ENCODE measurements at places on chromosomes 3 and 15.
A peak's percentile ranks its signal among the peaks of the same experiment; 100 is the strongest.

GRCh38 chr3:122305818-122306621 is 19.0 kb upstream of the CSTA start:
- DNase-seq = no peak

DNA sequence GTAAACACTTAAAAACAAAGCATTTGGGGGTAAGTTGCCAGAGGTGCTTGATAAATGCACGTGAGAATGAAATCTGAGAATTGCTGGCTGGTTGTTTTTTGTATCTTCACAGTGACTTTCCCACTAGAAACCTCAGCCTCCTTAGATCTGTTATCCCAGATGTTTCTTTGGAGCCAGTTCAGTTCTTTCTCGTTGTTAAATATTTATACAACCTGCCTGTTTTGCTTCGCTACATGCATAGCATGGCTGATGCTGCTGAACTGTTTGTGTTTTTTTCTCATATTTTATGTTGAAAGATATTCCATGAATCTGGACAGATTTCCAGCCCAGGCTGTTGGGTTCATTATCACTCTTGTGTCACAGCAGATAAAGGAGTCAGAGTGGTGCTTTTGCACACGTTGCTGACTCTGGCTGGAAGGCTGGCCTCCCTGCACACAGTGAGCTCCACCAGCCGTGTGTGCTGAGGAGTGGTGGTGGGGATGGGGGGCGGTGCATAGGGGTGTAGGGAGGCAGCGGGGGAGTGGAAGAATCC is 80.2 kb downstream of the ARNT2 start:
- no peak for DNase-seq

DNA sequence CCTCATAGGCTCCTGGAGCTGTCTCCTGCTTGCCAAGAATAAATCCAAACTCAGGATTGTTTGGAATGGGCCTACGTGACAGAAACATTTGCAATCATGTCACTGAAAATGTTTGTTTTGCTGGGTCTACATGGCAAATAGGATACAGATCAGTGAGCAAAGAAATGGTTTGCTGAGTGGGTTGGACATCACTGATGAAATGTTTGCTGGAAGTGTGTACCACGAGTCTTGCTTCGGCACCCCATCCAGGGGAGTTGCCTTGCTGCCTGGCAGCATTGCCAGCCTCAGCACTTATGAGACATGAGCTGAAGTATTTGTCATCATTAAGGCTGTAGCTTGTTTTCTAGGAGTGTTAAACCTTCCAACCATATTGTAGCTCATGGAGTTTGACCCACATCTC is 213.3 kb upstream of the CFAP20DC start:
- no peak for DNase-seq

DNA sequence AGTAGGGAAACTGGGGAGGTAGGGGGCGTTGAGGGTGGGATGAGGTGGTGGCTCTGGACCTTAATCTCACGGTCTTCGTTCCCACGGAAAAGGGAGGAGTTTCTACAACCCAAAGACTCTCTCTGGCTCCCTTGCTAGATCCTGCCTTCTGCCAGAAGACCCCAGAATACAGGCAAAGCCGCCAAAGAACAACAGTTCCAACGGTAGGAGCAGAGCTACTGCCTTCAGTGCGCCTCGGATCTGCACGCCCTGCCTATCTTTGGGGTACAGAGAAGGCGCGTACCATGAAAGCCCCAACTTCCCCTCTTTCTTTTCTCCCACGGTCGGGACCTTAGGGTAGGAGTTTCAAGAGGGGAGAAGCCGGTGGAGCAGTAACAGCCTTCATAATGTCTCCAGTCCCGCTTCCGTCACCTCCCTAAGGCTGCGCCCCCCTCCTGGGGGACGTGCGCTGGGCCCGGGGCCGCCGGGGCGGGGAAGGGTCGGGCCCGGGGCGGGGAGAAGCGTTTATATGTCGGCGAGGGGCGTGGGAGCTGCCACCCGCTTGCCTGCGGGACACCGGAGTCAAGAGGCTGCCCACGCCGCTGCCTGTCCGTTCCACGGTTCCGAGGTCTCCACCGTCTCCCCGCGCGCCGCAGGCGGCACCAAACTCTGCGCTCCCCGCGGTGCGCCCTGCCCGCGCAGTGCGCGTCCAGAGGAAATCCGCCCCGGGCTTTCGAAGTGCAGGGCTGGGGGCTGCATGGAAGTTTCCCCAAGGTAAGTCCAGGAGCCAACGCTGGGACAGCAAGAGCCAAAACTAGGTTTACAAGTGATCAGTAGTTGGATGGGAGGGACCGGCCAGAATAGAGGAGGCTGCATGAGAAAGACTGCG is at the start of gene COL6A6:
TSS of gene COL6A6 (plus strand) at position 533 of the 868 bp plus-strand sequence. CDS start 43,188 bp downstream, outside the sequence.
- DNase-seq = no peak

GRCh38 chr3:54772051-54772450 is 155.8 kb downstream of the LRTM1 start:
- DNase-seq = no peak

DNA sequence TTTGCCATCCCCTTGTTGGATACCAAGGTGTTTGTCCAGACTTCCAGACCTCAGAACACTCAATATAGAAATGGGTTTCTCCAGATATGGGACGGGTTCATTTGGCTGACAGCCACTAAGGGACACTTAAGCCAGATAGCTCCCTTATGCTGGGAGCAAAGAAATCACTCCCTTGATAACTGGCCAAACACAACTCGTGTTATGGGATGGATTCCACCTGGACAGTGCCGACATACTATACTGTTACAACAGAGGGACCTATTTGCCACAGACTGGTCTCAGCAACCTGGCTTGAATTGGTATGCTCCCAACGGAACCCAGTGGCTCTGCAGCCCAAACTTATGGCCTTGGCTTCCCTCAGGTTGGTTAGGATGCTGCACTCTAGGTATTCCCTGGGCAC is 114.0 kb upstream of the PLCL2 start:
- DNase-seq = no peak

- no peak for DNase-seq
Measured at GRCh38 chr3:191141728-191142127, 57.3 kb upstream of the OSTN start.

- DNase-seq = no peak
Measured at GRCh38 chr15:62528505-62528904, 363.4 kb upstream of the C2CD4B start.

GRCh38 chr15:43903864-43904290 is 77.1 kb downstream of the WDR76 start:
- peak; percentile 73 for DNase-seq

GRCh38 chr15:71391421-71392088 is 276.3 kb downstream of the THSD4 start:
- no peak for DNase-seq

DNA sequence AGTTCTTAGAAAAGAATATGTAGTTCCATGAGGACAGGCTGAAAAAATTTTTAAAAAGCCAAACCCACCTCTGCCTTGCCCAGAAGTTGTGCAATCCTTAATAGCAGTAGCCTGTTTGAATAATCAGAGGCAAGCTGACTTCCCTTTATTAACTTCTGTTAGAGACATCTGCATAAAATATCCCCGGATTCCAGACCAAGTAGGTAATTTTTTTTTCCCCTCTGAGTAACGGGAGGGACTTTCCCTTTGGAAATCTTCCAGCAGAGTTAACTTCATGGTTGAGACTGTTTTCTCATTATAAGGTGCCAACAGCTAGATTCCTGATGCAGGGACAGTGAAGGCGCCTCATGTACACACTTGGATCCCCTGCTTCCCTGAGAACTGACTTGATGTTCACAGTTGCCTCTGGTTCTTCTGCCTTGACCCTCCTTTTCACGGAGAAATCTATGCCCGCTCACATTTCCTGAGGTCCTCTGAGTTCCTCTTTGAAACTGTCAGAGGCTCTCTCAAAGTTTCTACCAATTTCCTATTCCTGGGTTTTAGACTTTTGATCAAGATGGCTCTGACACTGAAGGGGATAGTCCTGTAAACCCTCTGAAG is 227.6 kb upstream of the BHLHE40 start:
- DNase-seq = no peak

DNA sequence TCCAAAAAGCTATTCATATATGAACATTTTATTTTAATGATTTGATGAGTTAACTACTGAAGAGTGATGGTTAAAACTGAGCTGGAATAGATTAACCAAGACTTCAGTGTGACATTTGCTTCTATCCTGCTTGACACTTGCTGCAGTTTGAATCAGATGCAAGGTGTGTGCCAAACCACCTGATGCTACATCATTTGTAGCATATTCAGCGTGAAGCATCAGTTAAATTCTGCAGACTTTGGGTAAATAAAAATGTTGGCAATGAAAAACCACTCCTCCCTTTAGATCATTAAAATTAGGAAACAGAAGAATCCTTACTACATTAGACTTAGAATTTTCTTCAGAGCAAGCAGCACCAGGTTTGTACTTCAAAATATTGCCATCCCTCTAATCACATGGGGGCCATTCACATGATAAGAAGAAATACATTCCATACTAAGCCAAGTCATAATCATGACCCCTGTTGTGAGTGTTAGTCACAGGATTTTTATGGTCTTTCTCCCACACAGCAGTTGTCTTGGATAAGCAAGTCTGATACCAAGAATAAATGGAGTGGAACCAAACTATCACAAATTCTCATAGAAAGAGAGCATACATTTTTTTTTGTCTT is 160.7 kb upstream of the TNIK start:
- no peak for DNase-seq

GRCh38 chr3:103949693-103950092 is 1417.0 kb upstream of the ALCAM start:
- DNase-seq = no peak

DNA sequence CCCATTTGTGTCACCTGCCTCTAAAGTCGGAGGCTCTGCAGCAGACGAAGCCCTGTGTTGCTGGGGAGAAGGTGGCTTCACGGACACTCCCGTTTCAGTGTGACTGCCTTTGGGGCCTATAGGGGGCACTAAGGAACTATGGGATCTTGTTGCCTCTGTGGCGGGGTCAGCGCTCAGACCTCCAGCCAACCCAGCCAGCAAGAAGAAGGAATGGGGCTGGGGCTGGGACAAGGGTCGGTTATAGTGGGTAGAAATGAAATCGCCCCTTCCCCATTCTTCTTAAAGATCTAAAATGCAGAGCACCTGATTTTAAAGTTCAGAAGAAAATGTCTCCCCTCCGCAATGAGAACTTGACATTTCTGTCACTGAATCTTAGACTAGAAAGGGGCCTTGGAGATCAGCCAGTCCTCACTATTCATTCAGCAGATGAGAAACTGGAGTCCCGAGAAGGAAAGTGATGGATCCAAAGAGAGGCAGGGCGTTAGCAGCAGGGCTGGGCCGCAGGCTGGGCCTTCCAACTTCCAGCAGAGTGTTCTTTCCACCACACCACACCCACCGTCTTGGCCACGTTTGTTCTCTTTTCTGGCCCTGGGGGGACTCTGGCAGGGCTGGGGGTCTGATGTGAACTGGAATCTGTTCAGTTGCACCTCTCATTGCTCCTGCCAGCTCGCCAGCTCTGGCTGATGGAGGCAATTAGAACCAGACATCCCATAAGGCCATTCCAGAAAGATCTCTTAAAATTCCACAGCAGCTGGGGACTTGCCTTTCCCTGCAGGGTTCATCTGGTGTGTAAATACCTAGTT is 195.4 kb downstream of the OPA1 start:
- peak; percentile 47 for DNase-seq

All from memory B cell (primary cell).